ENCODE measurements at places on chromosomes 2 and 18.

- peaks cover 9% of the 10 kb centered on the region for H3K4me1 ChIP-seq
- H3K27me3 ChIP-seq, result peaks cover 2% of the 10 kb centered on the region
- peaks cover 7% of the 10 kb centered on the region for H3K36me3 ChIP-seq
- H3K27ac ChIP-seq, result no peak overlapping the region
Measured at GRCh38 chr2:46163098-46163430, 134.1 kb upstream of the EPAS1 start.

- H3K36me3 ChIP-seq, result peaks cover 4% of the 10 kb centered on the region
- peaks cover 31% of the 10 kb centered on the region for H3K4me1 ChIP-seq
- no peak for DNase-seq
Measured at GRCh38 chr2:10345813-10346212, 43.1 kb downstream of the HPCAL1 start.

GRCh38 chr2:237525559-237526157 lies 38.6 kb downstream of the MLPH start:
- H3K4me3 ChIP-seq, result no peak overlapping the region
- H3K27ac ChIP-seq, result no peak overlapping the region
- no peaks in the 10 kb centered on the region for H3K4me1 ChIP-seq

- H3K27me3 ChIP-seq, result peaks cover 1% of the 10 kb centered on the region
- no peak for DNase-seq
- no peak overlapping the region for H3K4me3 ChIP-seq
- peaks cover 3% of the 10 kb centered on the region for H3K4me1 ChIP-seq
- peak overlapping the region; percentile 56 for H3K27ac ChIP-seq
Measured at GRCh38 chr18:48885924-48886400, 64.8 kb downstream of the SMAD7 start.

DNA sequence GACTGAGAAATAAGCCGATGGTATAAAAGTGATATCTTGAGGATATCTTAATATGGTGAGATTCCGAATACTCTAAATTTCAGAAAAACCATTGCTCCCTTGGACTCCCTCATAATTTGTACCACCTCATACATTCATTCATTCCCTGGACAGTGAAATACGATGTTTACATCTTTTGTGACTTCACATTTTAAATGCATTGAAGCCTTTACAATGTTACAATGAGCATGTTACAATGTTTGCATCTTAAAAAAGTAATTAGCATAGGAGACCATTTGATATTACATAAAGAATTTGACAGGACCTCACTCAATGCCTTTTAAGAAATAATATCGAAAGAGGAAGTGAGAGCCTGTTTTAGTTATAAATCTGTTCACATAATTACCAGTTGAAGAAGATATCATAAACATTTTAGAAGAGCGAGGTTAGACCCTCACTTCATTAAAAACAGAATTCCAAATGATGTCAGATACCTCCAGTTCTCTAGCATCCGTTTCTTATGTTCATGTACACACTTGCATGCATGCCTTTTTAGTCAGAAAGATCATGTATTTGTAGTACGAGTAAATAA lies 372.0 kb downstream of the ARHGAP15 start:
- H3K27me3 ChIP-seq, result no peaks in the 10 kb centered on the region
- H3K4me3 ChIP-seq, result no peak overlapping the region

DNA sequence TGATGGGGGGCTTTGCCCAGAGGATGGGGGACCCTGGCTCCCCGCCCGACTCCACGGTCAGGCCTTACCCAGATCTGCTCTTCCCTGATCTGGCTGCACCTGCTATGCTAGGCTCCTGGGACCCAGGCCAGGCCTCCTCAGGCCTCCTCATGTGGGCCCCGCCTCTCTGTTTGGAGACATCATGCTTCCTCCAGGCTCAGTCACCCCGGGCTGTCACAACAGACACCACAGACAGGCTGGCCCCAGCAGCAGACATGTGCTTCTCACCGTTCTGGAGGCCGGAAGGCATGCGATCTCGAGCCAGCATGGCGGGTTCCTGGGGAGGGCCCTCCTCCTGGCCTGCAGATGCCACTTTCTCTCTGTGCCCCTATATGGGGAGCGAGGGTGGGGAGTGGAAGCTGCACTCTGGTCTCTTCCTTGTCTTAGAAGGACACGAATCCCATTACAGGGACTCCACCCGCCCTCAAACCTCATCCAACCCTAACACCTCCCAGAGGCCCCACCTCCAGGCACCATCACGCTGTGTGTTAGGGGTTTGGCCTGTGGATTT lies 10.8 kb upstream of the NEU4 start:
- no peaks in the 10 kb centered on the region for H3K27me3 ChIP-seq
- H3K36me3 ChIP-seq, result no peaks in the 10 kb centered on the region
- peak; percentile 0 for DNase-seq

GRCh38 chr2:103464831-103465230 lies 703.0 kb downstream of the TMEM182 start:
- DNase-seq, result no peak
- no peak overlapping the region for H3K4me3 ChIP-seq
- no peaks in the 10 kb centered on the region for H3K36me3 ChIP-seq
- H3K4me1 ChIP-seq, result no peaks in the 10 kb centered on the region
- no peak overlapping the region for H3K27ac ChIP-seq

DNA sequence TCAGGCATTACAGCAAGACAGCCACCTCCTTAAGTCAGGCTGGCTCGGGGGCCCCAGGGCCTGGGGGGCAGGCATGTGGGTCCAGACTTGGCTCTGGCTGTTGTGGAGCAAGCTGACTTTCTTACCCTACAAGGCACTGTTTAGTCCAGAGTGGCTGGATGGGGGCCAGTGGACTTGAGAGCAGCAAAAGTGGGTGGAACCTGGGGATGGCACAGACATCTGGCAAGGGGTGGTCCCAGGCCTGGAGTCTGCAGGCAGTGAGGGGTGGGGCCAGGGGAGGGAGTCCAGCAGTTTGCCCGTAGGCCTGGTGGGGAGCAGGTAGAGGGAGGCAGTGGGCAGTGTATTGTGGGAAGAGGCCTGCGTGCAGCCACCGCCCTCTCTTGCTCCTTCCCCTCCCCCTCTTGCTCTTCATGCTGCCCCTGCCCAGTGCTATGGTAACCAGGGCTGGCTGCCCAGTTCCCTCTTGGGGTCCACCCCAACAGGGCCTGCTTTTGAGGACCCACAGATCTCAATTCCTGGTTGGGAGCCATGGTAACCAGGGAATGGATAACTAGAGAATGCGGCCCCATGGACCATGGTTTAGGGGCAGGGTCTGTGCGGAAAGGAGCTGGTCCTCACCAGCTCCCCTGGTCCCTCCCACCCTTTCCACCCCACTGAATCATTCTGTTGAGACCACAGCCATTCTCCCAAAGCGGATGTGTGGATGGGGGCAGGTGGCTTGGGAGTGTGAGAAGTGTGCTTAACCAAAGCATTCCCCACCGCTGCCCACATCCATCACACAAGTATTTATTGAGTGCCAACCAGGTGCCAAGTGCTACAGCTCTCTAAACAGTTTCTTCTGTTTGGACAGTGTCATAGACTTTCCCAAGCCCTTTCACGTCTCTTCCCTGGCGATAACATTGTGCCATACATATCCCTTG lies 19.3 kb downstream of the SPEG start:
- DNase-seq, result no peak
- H3K27ac ChIP-seq, result no peak overlapping the region
- H3K4me3 ChIP-seq, result no peak overlapping the region
- no peaks in the 10 kb centered on the region for H3K4me1 ChIP-seq
